Fibroblast of lung (primary cell): ENCODE measurements at places on chromosomes 12 and 14. TPM values are rescaled to one million over a fixed set of nuclear protein-coding genes. Genes with fewer than 3 reads are reported as not detected.

DNA sequence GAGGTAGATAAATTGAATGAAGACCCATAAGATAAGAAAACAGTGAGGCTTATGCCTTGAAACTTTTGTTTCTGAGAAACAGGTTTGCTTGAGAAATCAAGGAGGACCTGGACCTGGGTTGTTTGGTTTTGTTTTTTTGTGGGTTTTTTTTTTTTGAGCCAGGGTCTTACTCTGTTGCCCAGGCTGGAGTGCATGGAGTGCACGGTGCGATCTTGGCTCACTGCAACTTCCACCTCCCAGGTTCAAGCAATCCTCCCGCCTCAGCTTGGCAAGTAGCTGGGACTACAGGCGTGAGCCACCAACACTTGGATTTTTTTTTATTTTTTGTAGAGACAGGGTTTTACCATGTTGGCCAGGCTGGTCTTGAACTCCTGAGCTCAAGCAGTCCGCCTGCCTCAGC is 9.0 kb upstream of the PPTC7 start:
- no peak for DNase-seq
- no peaks in the 10 kb centered on the region for H3K36me3 ChIP-seq
- H3K4me1 ChIP-seq, result peaks cover 2% of the 10 kb centered on the region
- H3K27me3 ChIP-seq, result no peaks in the 10 kb centered on the region

DNA sequence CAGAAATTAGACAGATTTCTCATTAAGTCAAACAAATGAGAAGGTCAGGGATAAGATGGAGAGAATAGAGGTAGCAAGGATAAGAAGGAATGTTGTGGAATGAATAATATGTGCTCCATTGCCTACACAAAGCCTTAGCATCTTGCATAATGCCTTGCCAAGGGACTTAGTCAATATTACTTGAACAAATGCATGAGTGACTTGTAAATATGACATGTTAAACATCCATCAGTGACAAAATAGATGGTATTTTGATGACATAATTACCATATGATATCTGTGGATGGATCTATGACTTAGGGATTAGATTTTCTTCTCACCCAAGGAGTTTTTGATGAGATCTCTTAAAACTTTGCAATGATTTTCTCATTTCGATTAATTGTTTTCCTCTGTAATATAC is 194.1 kb upstream of the RASSF8 start:
- H3K4me1 ChIP-seq, result peaks cover 8% of the 10 kb centered on the region
- H3K27me3 ChIP-seq, result no peaks in the 10 kb centered on the region
- H3K36me3 ChIP-seq, result no peaks in the 10 kb centered on the region
- DNase-seq, result peak; percentile 41
- no peak overlapping the region for H3K4me3 ChIP-seq

DNA sequence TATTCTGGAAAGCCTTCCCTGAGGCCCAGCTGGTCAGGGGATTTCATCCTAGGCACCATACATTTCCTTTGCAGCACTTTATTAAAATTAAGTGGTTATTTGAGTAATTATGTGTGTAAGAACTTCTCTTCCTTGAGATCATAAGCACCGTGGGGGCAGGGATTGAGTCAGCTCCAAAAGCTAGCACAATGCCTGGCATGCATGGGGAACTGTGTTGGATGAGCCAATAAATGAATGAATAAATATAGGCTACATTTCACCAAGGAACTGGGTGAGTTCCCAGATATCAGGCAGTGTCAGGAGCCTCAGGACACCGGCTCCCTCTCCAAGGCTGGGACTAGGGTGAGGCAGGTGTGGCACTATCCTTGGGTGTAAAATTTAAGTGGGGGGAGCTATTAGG is 82.8 kb upstream of the FBXO21 start:
- no peak overlapping the region for H3K27ac ChIP-seq
- DNase-seq, result no peak

DNA sequence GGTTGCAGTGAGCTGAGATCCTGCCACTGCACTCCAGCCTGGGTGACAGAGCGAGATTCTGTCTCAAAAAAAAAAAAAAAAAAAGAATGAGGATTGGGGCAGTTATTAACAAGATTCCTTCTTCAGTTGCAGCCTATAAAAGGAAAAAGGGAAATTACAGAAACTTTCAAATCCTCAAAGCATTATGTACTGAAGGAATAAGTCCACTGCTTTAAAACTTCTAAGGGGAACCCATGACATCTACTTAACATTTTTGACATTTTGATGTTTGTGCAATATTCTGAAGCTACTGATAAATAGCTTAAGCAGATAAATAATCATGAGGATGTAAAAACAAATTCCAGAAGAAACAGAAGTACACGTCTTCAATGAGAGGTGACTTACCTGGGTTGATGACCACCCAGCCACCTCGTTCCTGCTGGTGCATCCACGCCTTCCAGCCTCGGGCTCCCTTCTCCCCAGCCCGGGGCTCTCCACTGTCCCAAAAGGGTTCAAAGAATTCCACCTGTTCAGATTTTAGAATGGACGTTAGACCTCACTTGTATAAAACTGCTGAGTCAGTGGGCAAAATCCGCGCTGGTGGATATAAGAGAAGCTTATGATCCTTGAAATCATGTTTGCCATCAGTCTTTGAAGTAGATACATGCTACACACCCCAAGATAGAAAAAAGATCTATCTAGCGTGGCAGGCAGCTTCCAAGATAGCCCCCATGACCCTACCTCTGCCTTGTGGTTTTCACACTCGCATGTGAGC is 33.7 kb downstream of the NRDE2 start:
- H3K27ac ChIP-seq, result no peak overlapping the region
- H3K4me3 ChIP-seq, result no peak overlapping the region
- no peaks in the 10 kb centered on the region for H3K27me3 ChIP-seq
- no peak for DNase-seq

DNA sequence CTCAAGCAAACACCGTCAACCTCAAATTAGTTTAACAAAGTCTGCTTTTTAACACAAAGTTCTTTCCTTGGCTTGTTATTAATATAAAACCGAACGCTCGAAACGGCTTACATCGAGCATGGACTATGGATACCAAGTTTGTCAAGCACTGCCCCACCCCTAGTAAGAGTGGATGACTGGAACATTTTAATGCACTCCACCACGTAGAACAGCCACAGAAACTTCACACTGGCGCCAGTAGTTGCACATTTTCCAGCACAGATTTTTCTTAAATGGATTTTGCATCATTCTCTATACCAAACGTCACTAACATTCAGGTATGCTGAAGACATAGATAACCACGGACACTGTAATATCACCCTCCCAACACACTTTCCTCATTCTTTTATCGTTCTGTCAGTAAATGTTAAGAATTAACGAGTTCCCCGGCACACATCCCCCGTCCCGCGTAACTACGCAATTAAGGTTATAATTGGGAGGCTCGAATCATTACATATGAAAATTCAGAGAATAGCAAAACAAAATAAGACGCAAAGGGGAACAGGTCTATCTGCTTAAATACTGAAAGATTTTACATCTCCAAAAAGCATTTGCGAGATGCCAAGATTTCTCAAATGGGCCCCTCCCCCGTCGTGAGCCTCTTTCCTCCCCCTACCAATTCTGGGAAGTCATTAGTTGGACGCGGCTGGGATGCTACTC is 990 bp downstream of the FERMT2 start:
- peaks cover 7% of the 10 kb centered on the region for H3K4me1 ChIP-seq
- H3K27me3 ChIP-seq, result no peaks in the 10 kb centered on the region
- peak overlapping the region; percentile 98 for H3K4me3 ChIP-seq
- peak overlapping the region; percentile 96 for H3K27ac ChIP-seq

DNA sequence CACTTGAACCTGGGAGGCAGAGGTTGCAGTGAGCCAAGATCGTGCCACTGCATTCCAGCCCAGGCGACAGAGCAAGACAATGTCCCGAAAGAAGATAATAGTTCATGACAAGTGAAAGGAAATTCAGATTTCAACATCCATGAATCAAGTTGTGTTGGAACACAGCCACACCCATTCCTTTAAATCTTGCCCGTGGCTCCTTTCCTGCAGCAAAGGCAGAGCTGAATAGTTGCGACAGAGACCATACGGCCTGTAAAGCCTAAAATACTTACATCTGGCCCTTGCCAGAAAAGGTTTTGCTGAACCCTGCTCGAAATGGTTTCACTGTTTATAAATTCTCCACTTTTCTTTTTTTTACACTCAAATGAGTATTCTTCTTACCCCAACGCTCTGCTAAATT is 17.7 kb upstream of the ITPK1 start:
- no peak overlapping the region for H3K4me3 ChIP-seq
- H3K36me3 ChIP-seq, result no peaks in the 10 kb centered on the region
- no peaks in the 10 kb centered on the region for H3K4me1 ChIP-seq
- H3K27ac ChIP-seq, result no peak overlapping the region
- peaks cover 4% of the 10 kb centered on the region for H3K27me3 ChIP-seq

DNA sequence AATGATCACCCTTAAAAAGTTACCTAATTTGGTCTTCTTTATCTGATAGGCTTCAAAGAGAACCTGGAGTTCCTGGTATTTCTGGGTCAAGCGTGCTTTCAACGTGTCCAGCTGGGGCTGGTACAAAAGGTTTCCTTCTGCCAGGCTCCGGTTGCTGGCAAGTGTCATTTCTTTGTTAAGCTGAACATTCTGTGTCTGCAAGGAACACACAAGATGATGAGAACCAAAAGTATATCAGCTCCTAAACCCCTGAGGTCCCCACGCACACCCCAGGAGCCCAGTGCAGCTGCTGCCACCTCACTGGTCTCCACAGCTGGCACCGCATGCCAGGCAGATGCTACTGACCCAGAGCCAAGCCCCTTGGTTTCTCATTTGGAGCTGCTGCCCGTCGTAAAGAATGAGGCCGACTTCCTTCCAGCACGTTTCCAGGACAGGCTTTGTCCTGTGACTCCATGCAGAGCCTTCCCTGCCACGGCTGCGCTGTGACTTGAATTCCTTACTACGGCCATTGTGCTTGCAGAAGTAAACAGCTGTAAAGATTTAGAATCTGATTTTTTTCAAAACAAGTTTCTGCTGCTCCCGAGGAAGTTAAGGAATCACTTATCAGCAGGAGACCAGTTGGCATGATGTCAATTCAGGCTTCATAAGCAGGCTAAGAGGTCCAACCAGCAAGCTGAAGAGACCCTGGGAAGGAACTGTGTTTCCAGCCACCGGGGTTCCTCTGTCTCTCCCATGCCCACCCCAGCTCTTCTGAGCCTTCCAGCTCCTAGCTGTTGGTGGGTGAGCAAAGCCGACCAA is 24.9 kb downstream of the VPS37B start:
- H3K4me3 ChIP-seq, result peak overlapping the region; percentile 40
- H3K4me1 ChIP-seq, result peaks cover 16% of the 10 kb centered on the region
- DNase-seq, result peak; percentile 63

DNA sequence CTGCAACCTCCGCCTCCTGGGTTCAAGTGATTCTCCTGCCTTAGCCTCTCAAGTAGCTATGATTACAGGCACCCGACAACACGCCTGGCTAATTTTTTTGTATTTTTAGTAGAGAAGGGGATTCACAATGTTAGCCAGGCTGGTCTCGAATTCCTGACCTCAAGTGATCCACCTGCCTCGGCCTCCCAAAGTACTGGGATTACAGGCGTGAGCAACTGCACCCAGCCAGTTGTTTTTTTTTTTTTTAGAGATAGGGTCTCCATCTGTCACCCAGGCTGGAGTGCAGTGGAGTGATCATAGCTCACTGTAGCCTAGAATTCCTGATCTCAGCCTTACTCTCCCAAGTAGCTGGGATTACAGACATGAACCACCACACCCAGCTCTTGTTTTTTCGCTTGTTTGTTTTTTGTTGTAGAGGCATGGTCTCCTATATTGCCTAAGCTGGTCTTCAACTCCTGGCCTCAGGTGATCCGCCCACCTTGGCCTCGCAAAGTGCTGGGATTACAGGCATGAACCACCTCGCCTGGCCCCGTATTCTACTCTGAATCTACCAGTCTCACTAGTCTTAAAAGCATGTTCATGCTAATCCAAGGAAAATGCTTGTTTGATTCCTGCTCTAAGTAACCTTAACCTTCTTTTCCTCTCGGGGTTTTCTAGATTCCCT is 31.7 kb upstream of the STRN3 start:
- H3K36me3 ChIP-seq, result no peaks in the 10 kb centered on the region
- H3K27me3 ChIP-seq, result no peaks in the 10 kb centered on the region
- H3K4me1 ChIP-seq, result peaks cover 2% of the 10 kb centered on the region
- no peak overlapping the region for H3K4me3 ChIP-seq
- DNase-seq, result no peak

DNA sequence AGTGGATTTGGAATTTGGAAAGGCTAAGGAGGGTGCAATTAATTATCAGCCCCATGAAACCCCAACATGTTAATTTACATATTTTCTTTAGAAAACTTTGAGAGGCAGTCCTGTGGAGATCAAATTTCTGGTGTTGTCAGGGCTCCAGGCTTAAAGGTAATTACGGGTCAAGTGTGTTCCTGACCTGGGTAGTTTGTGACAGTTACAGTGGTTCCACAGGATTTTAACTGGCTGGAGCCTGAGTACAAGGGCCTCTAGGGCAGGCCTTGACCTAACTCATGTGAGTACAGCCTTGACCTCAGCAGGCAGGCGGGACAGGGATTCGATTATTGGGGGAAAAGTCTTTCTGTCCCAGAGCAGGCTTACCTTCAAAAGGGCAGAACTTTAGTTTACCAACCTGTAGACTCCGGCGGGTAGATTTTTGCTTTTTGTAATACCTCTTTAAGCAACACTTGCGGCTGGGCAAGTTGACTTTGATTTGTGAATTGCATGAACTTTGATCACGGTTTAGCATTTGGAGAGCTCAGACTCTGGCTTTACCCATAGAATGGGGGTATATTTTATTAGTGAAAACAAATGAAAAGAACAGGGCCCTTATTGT is 8.4 kb upstream of the PPTC7 start:
- no peaks in the 10 kb centered on the region for H3K36me3 ChIP-seq
- H3K4me1 ChIP-seq, result peaks cover 2% of the 10 kb centered on the region
- H3K27ac ChIP-seq, result peak overlapping the region; percentile 44
- DNase-seq, result no peak
- no peaks in the 10 kb centered on the region for H3K27me3 ChIP-seq
- no peak overlapping the region for H3K4me3 ChIP-seq

- no peaks in the 10 kb centered on the region for H3K4me1 ChIP-seq
- DNase-seq, result no peak
- no peak overlapping the region for H3K4me3 ChIP-seq
- H3K27ac ChIP-seq, result no peak overlapping the region
These were observed 35.1 kb downstream of the SPX start for GRCh38 chr12:21561158-21561557.

GRCh38 chr14:45144658-45145057 is 8.9 kb downstream of the FANCM start:
- no peaks in the 10 kb centered on the region for H3K27me3 ChIP-seq
- H3K27ac ChIP-seq, result no peak overlapping the region
- H3K36me3 ChIP-seq, result no peaks in the 10 kb centered on the region
- no peaks in the 10 kb centered on the region for H3K4me1 ChIP-seq

OR9K2 gene
- not detected in 2 replicates for total RNA-seq

GLIPR1L1 gene
- under 0.01 TPM in 1 of 2 replicates, not detected in the other for total RNA-seq

TCL1B gene
- not detected in 2 replicates for total RNA-seq

GRIN2B gene
- total RNA-seq, result under 0.01 TPM in 1 of 2 replicates, not detected in the other

GAS2L3 gene
- total RNA-seq, result 18.7 and 33.4 TPM in 2 replicates

KRT73 gene
- total RNA-seq, result not detected in 2 replicates

GDF3 gene
- not detected in 2 replicates for total RNA-seq

SCN8A gene
- total RNA-seq, result 12.8 and 27.2 TPM in 2 replicates
